Activated CD4-positive, alpha-beta T cell treated with anti-CD3 and anti-CD28 coated beads, Interleukin-2, amount 50 U/mL, for 4 hours (primary cell): ENCODE measurements at places on chromosomes 3 and 15.

GRCh38 chr3:156680243-156680914 lies 6.0 kb downstream of the TIPARP start:
- no peak for DNase-seq

DNA sequence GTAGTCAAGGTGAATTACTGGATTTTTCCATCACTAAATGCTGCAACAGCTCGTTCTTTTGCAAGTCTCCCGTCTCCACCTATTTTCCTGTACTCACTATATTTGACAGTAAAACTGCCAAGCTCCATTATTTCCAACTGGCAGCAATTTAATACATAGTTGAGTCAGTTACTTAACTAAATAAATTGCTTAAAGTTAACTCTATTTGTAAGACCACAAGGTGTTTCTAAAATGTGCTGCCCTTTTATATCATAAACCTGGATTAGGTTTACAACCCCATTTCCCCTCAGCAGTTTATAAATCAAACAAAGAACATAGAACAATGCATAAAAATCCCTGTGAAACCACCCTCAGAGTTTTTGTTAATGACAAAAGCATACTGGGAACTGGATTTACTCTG lies 211.4 kb upstream of the DPH6 start:
- DNase-seq, result no peak

DNA sequence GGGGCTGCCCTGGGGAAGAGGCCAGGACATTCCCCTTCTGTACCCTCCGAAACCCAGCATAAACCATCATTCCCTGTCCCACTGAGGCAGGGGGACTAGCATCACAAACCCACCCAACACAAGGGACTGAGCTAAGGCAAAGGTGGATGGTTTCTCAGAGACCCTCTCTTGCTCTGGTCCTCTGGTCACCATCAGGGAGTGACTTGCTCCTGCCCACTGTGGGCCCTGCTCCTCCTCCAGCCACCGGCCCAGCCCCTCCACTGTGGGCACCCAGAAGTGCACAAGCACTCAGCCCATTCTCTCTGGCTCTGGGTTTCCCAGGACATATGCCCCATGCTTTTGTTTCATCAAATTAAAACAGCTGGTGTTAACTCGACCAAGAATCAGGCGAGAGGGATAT lies 44.9 kb downstream of the PTH1R start:
- DNase-seq, result no peak

DNA sequence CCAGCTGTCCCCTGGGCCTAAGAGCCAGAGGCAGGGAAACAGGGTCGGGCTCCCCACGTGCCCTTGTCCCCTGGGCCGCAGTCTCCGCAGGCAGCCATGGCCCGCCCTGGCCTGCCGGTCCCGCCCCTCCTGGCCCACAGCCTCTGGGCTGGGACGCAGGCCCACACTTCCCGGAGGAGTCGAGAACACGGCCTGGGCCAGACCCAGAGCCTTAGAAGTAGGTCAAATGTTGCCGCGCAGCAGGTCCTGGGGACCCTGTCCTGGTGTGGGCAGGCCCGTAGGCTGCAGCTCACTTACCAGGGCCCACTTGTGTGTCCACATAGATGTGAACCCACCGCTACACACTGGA lies 4.3 kb upstream of the MYL3 start:
- DNase-seq, result no peak

- no peak for DNase-seq
Observed at GRCh38 chr3:104831071-104831470, 535.6 kb upstream of the ALCAM start.
